ENCODE measurements at places on chromosomes 16 and 17.
A peak's percentile ranks its signal among the peaks of the same experiment; 100 is the strongest.

GRCh38 chr16:13439766-13440165, 480.2 kb upstream of the ERCC4 start:
- peak; percentile 86 for DNase-seq

- DNase-seq: peak; percentile 96
These were observed 30.3 kb upstream of the CDC42EP4 start for GRCh38 chr17:73342050-73342522.

DNA sequence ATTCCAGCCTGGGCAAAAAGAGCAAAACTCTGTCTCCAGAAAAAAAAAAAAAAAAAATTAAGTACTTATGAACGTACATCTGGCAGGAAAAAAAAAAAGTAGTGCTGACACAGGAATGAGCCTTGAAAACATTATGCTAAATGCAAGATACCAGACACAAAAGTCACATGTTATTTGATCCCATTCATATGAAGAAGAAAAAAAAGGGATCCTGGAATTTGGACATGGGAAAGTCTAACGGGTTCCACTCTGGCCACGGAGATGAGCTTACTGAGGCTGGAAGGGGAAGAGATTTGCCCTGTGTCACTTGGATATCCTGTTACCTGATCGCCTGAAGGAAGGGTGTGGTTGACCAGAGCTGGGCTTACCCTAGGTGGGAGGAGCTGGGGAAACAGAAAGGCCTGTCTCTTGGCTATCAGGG, 251.9 kb downstream of the PARN start:
- DNase-seq: peak; percentile 34

GRCh38 chr16:81635063-81635937, 143.8 kb upstream of the PLCG2 start:
- DNase-seq: no peak

- peak; percentile 13 for DNase-seq
These were observed 171.0 kb downstream of the ZFHX3 start for GRCh38 chr16:72876981-72877373.

GRCh38 chr17:81652906-81653771, 3.2 kb downstream of the PDE6G start:
- peak; percentile 44 for DNase-seq

GRCh38 chr16:77682586-77682985, 39.7 kb upstream of the NUDT7 start:
- no peak for DNase-seq

DNA sequence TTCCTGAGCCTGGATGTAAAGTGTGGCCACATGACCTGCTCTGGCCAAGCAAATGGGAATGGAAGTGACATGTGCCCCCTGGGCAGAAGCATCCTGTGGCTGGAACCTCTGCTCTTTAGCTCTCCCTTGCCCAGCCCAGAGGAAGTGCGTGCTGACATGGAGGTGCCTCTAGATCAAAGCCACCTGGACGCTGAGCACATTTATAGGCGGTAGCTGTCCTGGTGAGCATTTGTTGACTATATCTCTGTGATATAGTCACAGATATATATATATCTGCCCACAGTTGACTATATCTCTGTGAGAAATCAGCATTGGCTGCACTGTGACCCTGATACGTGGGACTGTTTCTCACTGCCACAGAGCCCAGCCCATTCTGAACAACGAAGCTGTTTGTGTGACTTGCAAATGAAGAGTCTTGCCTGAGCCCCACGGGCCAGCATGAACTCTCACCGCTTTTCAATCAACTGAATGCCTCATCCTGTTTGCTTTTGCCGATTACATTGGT, 118.8 kb downstream of the C16orf95 start:
- peak; percentile 69 for DNase-seq
